ENCODE measurements at places on chromosomes 12 and 14. TPM values are rescaled to one million over a fixed set of nuclear protein-coding genes. Genes with fewer than 3 reads are reported as not detected.

Gene P2RX2
- not detected for total RNA-seq

Gene WNT1
- not detected for total RNA-seq

Gene PCBP2
- total RNA-seq = 172 TPM

Gene EAPP
- 34.6 TPM for total RNA-seq

Gene OTOGL
- total RNA-seq = not detected

Gene CCDC197
- total RNA-seq = not detected

Gene FAM234B
- total RNA-seq = 5.8 TPM

Gene PMCH
- not detected for total RNA-seq

Gene TDRD9
- under 0.01 TPM for total RNA-seq

Gene TCL1B
- not detected for total RNA-seq

Gene SIX1
- total RNA-seq = under 0.01 TPM

Gene TTC7B
- total RNA-seq = 32.4 TPM

Gene TPH2
- not detected for total RNA-seq

Gene ARHGDIB
- 17.3 TPM for total RNA-seq

Gene TOMM20L
- not detected for total RNA-seq

Gene C12orf50
- not detected for total RNA-seq

Gene MDGA2
- not detected for total RNA-seq

Gene RIMBP2
- not detected for total RNA-seq

Gene IL22
- total RNA-seq = not detected

Gene ASPG
- total RNA-seq = not detected

Gene RNU4-1
- not detected for total RNA-seq

Gene COCH
- total RNA-seq = not detected

Gene GDF11
- 15.9 TPM for total RNA-seq

Gene KRT77
- not detected for total RNA-seq

Gene PHETA1
- total RNA-seq = 13.3 TPM

Gene KLRK1
- total RNA-seq = not detected

Gene CLEC4A
- not detected for total RNA-seq

Gene NXPH4
- total RNA-seq = 0.71 TPM

Gene GCN1
- 68.3 TPM for total RNA-seq

Data from myometrial cell (primary cell).